Epithelial cell of esophagus (primary cell): ENCODE measurements at places on chromosomes 6 and 20.
A peak's percentile ranks its signal among the peaks of the same experiment; 100 is the strongest.

GRCh38 chr20:48648482-48649051, 179.2 kb downstream of the PREX1 start:
- DNase-seq = peak; percentile 40

- DNase-seq = no peak
Measured at GRCh38 chr6:20481281-20481680, 53.0 kb upstream of the CDKAL1 start.

GRCh38 chr6:16238057-16238962, at the start of gene GMPR:
TSS of gene GMPR (plus strand) at chr6:16238587. CDS start at chr6:16238694, 107 bp downstream.
- DNase-seq = peak; percentile 31

DNA sequence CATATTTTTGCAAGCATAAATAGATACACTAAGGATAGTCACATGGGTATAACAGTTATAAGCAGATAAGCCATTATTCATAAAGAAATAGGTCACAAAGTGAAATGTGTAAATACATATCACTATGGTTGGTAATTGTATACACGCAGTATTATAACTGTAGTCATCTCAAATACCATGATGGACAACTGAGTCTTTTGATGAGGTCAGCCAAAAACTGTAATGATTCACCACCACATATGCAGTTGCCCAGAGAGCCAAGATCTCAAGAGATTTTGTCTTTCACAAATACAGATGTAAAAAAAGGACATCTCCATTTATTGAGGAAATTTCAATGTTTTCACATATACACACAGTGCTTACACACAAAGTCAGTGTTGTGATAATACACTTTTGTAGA, 28.3 kb downstream of the ZNF292 start:
- DNase-seq = peak; percentile 51

DNA sequence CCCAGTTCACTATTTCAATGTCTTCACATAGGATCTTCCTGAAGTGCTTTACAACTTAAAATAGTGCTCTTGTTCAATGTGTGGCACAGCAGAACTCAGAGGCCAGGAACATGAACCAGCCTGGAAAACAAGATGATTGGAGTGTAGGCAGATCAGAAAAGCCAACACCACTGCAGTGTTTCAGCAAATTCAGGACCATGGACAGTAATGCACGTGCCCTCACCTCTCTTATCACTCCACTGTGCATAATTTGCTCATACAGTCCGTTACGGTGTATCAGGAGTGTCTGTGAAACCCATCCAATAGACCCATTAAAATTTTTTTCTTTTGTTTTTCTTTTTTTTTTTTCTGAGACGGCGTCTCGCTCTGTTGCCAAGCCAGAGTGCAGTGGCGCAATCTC, 27.6 kb upstream of the HACE1 start:
- DNase-seq = peak; percentile 75

GRCh38 chr20:58651559-58651945, 469 bp downstream of the STX16 start:
- DNase-seq = no peak

- no peak for DNase-seq
Measured at GRCh38 chr6:46632053-46632452, 20.6 kb downstream of the CYP39A1 start.

GRCh38 chr6:23823421-23823820, 302.6 kb upstream of the NRSN1 start:
- DNase-seq = no peak

GRCh38 chr6:135281227-135281626, 100.1 kb downstream of the MYB start:
- DNase-seq = no peak

DNA sequence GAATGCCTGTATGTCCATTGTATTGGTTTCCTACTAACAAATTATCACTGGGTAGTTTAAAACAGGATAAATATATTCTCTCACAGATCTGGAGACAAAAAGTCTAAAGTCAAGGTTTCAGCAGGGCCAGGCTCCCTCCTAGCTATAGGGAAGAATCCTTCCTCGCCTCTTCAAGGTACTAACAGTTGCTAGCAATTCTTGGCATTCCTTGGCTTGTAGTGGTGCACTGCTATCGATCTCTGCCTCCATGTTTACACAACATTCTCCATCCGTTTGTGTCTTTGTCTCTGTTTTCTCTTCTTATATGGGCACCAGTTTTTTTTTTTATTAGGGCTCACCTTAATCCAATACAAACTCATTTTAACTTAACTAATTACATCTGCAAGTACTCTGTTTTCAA, 48.9 kb downstream of the OR2B6 start:
- DNase-seq = no peak

DNA sequence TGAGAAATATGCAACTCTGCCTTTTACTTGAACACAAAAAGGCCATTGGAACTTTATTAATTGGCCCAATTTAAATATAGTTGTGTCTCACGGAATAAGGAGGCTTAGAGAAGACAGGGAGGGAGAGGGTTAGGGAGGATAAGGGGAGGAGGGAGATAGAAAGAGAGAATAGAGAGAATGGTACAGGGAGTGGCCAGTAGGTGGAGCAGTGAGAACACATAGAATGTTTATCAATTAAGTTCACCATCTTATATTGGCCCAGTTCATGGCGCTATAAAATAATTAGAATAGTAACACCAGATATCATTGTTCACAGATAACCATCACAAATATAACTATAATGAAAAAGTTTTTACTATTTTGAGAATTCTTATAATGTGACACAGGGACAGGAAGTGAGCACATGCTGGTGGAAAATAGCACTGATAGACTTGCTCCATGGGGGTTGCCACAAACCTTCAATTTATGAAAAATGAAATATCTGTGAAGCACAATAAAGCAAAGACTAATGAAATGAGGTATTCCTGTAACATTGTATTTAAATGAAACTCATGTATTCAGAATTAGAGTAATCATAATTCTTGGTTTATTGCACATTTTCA, 374.1 kb upstream of the MANEA start:
- peak; percentile 65 for DNase-seq
